NCI-H460 (cell line): ENCODE measurements at places on chromosomes 12 and 14. TPM values are rescaled to one million over a fixed set of nuclear protein-coding genes. Genes with fewer than 3 reads are reported as not detected.

GRCh38 chr12:3294481-3294911 is 196.5 kb upstream of the PRMT8 start:
- DNase-seq, result no peak

DNA sequence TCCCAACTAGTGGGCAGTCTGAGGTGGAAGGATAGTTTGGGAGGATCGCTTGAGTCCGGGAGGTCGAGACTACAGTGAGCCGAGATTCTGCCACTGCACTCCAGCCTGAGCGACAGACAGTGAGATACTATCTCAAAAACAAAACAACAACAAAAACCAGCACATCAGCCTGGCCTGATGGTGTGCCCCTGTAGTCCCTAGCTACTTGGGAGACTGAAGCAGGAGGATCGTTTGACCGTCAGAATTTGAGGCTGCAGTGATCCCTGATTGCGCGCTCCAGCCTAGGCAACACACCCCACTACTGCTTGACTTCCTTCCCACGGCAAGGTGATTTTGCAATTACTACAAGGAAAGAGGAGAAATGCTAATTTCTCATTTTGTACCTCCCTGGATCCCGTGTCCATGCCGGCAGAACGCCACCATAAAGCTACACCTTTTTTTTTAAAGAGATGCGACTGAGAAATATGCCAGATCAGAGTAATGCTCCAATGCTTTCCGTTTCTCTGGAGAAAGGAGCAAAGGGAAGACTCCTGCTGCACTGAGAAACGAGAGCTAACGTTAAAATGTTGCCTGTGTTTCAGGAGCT is 672 bp upstream of the SCFD1 start:
- DNase-seq, result peak; percentile 9

- no peak for DNase-seq
Observed at GRCh38 chr12:126157575-126157966, 1092.3 kb downstream of the AACS start.

DNA sequence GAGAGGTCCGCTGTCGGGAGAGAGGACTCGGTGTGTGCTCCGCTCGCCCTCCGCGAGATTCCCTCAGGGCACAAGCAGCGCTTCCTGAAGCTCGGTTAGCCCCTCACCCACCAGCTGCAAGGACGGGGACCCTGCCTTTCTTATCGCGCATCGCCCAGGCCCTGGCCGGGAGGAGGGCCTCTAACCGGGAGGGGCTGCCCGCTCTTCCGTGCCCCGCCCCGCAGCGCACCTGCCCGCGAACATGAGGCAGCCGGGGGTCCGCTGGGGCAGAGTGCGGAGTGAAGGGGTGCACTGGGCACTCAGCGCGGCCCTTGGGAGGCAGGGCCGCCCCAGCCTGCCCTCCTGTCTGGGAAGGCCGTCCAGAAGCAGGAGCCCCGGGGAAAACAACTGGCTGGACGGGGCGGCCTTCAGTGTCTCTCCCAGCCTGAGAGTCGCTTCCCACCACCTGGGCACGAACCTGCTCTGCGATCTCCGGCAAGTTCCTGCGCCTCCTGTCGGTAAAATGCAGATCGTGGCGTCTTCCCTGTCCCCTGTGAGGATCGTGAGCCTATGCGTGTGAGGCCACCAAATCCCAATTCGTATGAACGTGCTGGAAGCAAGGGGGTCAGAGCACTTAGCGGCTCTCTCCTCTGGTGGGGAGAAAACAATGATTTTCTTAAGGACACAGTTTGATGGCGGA is 28.0 kb upstream of the ADIPOR2 start:
- DNase-seq, result no peak

DNA sequence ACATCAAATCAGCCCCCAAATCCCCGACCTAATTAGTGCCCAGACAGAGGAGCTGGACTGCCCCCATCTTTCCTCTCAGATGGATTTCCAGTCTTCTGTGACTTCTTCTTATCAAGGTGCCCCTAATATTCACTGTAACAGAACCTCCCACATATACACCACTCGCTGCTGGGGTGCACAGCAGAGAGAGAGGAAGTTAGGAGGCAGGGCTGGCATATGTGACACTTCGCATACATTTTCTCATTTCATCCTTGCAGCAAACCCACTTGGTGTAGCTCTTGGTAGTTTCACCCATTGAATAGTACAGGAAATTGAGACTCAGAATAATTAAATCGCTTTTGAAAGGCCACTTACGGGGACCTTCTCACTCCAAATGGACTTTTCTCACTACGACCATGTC is 56.5 kb upstream of the CCND2 start:
- no peak for DNase-seq

- DNase-seq, result peak; percentile 45
Observed at GRCh38 chr12:85155791-85156190, 119.6 kb downstream of the LRRIQ1 start.

DNA sequence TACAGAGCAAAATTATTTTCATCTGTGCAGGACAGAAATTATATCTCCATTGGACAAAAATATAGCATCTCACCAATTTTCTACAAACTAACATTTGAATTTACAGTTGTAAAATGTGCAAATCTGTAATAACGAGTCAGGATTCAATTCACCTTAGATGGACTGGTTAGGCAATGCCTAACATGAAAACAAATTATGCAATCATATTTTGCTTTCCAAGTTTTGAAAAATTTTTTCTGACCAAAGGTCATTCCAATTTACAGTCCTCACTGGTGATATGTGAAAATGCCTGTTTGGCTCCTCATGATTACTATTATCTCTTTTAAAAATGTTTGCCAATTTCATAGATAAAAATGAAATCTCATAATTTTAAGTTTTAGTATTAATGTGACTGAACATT is 6.5 kb upstream of the CPM start:
- DNase-seq, result no peak

DNA sequence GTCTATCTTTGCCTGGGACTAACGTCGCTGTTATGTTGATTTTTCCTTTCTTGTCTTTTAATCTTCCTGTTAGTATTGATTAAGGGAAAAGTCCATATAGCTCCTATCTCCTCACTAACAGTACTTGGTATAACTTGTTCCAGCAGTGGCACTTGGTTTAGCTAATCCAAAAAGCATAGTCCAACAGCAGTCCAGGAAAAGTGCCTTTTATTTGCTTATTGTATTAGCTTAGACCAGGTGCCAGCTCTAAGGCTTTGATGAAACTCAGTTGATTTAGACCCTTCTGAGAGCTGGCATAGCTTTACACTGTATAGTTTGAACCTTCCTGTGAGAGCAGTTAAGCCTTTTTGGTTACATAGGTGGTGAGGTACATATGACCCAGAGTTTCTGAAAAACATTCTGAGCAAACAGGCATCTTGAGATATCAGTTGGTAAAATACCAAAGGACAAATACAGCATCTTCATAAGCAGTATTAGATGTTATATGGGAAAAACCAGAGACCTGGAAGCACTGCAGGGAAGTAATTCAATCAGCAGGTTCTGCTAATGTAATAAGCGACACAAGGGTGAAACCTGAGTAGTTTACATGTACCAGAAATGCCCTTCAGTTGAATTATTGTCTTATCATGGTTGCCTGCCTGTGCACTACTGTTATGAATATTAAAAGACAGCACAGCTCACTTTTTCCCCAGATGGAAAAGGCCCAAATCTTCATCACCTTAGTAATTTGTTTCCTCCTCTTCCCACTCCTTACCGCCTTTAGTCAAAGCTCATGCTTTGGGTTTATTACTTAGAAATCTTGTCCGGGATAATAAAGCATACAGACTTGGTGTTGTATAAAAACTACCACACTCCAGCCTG is 13.0 kb downstream of the PELI2 start:
- no peak for DNase-seq

GRCh38 chr14:55446833-55447232 is 6.4 kb upstream of the TBPL2 start:
- no peak for DNase-seq

DNA sequence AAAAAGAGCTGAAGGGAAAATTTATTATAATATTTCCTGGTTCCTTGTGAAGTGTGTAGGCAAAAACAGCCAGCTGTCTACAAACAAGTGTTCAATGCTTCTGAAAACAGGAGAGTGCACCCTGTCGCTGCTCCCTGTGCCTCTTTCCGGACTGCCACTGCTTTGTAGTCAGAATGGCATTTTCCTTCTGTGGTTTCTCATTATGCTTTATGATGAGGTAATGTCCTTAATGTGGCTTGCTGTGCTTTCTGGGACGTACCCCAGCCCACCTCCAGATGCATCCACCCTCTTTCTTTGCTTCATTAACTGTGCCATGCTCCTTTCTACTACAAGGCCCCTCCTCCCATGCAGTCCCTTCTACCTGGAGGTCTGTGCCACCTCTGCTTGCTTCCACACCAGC is 148.1 kb downstream of the SYT1 start:
- no peak for DNase-seq

GRCh38 chr12:109716512-109717389 is 3.1 kb downstream of the FAM222A start:
- DNase-seq, result no peak

GRCh38 chr12:131242741-131243496 is 289.2 kb downstream of the ADGRD1 start:
- peak; percentile 69 for DNase-seq

- DNase-seq, result no peak
Observed at GRCh38 chr12:54075974-54076373, 22.3 kb downstream of the HOXC4 start.

The LYZ gene
- 0.57 TPM in 1 of 2 replicates, not detected in the other for total RNA-seq

The KRT78 gene
- total RNA-seq, result not detected in 2 replicates

The SMIM41 gene
- 0.12 TPM in 1 of 2 replicates, not detected in the other for total RNA-seq
